ENCODE measurements at places on chromosomes 6 and 20. TPM values are rescaled to one million over a fixed set of nuclear protein-coding genes. Genes with fewer than 3 reads are reported as not detected.

Gene ZMYND8
- total RNA-seq = 32.2 TPM

Gene BLTP3A
- 6.1 TPM for total RNA-seq

Gene POPDC3
- total RNA-seq = 7.4 TPM

Gene RSPO4
- total RNA-seq = not detected

Gene DNAH8
- total RNA-seq = under 0.01 TPM

Gene PPIL6
- 21.1 TPM for total RNA-seq

Gene BRPF3
- 20.4 TPM for total RNA-seq

Gene ROMO1
- total RNA-seq = 35.9 TPM

Gene NCOA7
- total RNA-seq = 29.7 TPM

Gene XRN2
- 70.3 TPM for total RNA-seq

Gene TBXT
- not detected for total RNA-seq

Gene TREM2
- 3.0 TPM for total RNA-seq

Gene HLA-DQA1
- total RNA-seq = under 0.01 TPM

Gene TJAP1
- 4.4 TPM for total RNA-seq

Gene KCNB1
- total RNA-seq = 9.3 TPM

Gene MYL9
- total RNA-seq = 0.49 TPM

Gene NOX3
- total RNA-seq = not detected

Gene TRIM31
- total RNA-seq = not detected

Gene RSPO3
- total RNA-seq = 34.4 TPM

Gene IER3
- 1.7 TPM for total RNA-seq

Gene CRISP2
- total RNA-seq = 0.49 TPM

Gene ITPA
- total RNA-seq = 28.0 TPM

All from temporal lobe (tissue), 4 donors.